Stimulated activated effector memory CD8-positive, alpha-beta T cell treated with anti-CD3 and anti-CD28 coated beads, Interleukin-12 subunit alpha, Interleukin-12 subunit beta, amount 100 ng/mL, for 72 hours (primary cell): ENCODE measurements at places on chromosomes 16 and 17.
A peak's percentile ranks its signal among the peaks of the same experiment; 100 is the strongest.

DNA sequence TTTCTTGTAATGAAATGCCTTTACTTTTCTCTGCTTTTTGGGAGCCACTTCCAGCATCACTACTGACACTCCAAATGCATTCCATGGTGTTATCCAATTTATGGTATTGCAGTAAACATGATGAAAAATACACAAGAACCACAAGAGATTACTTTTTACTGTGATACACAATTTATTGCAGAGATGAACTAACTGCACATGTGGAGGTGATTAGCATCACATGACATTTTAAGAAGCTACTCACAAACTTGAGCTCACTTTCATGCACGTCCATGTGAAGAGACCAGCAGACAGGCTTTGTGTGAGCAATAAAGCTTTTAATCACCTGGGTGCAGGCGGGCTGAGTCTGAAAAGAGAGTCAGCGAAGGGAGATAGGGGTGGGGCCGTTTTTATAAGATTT, 780.5 kb upstream of the GOT2 start:
- no peak for DNase-seq

DNA sequence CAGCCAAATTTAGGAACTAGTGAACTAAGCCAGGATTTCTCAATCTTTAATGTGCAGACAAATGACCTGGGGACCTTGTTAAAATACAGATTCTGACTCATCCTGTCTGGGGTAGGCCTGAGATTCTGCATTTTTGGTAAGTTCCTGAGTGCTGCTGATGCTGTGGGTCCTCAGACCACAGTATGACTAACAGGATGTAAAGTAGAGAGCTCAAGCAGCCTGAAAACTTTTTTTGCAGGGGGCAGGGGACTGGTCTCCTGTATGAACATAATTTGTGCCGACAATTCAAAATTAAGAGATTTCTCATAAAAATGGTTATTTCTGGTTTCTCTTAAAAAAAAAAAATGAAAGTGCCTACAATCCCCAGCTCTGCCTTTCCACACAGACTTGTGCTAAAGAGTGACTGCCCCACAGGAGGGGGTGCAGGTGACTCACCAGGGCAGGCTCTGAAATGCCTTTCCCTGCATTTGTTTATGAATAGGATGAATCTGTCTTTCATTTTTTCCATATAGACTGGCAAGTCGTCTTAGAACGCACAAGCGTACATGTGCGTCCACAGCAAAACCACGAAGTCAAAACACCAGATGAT, 271.5 kb downstream of the PHKB start:
- no peak for DNase-seq

DNA sequence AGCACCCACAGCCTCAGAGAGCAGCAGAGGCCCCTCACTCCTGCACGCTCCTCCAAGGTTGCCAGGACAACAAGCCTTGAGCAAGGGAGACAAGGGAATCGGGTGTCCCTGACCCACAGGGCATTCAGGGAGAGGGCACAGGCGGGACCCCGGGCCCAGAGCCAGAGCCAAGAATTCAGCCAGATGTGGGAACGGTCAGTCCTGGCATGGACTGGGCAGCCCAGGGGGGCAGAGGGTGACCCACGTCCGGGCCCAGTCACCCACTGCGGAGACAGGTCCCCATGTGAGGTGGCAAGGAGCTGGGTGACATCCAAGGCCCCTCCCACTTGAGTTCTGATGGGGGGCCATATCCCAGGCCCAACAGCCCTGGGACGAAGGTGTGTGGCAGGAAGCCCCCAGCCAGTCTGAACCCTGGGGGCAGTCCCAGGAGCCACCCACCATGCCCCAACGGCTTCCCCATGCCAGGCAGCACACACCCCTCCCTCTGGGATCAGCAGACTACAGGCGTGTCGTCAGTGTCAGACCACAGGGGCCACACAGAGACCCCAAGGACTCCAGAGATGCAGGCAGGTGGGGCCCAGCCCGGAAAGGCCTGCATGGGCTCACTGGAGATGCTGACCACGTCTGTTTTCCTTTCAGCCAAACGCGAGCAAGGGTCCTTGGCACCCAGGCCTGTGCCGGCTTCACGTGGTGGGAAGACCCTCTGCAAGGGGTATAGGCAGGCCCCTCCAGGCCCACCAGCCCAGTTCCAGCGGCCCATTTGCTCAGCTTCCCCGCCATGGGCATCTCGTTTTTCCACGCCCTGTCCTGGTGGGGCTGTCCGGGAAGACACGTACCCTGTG, 23.0 kb downstream of the USP6 start:
- DNase-seq, result no peak

DNA sequence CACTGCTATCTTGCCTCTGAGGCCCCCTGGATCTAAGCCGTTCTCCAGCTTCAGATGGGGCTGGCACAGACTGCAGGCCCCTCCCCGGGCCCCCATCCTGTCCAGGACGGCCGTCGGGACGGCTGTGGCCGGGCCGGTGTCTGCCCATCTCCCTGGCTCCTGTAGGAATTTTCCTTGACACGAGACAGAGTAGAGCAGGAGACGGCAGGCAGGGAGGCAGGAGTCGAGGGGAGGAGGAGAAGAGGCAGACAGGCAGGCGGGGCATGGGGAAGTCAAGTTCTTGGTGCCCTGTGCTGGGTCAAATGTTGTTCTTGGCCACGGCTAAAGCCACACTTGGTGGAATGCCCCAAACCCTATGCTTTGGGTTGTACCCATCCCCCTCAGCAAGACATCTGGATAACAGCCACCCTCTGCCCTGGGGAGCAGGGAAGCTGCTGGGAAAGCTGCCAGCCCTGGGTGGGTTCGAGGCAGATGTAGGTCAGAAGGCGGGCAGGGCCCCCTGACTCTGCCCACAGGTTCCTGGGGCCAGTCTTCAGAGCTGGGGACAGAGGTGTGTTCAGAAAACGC, 4.0 kb downstream of the C1QTNF1 start:
- no peak for DNase-seq

DNA sequence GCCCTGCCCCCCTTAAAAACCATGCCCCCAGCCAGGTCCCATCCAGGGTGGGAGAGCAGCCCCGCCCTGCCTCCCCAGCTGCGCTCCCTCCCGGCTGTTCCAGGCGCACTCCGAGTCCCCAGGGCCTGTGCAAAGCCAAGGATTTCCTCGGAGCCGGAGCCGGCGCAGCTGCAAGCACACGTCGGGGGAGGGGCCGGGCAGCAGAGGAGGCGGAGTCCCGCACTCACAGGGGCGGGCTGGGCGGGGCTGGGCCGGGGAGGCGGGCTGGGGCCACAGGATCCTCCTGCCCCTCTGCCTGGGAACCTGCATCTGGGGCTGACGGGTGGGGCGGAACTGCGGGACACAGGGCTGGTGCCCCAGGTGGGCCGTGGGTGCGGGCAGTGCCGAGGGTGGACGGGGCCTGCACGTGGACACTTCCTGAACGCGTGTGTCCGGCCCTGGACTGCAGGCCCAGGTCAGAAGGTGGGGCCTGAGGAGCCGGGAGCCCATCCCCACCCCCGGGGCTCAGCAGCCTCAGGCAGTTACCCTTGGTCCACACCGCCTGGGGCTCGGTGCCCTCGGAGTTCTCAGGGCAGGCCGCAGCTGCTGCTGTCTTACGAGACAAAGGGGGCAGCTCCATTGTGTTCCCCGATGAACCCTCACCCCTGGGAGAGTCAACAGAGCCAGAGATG, 24.0 kb upstream of the SSTR5 start:
- DNase-seq, result no peak

- DNase-seq, result no peak
Measured at GRCh38 chr16:13269905-13270528, 368.6 kb downstream of the SHISA9 start.

GRCh38 chr17:64115043-64115698, 14.8 kb downstream of the ERN1 start:
- no peak for DNase-seq

GRCh38 chr17:2954898-2955445, 108.4 kb downstream of the OR1D5 start:
- no peak for DNase-seq

GRCh38 chr17:7023576-7024401, 939 bp downstream of the BCL6B start:
- DNase-seq, result peak; percentile 98

- DNase-seq, result no peak
Measured at GRCh38 chr17:80927791-80928216, 63.8 kb upstream of the CHMP6 start.

DNA sequence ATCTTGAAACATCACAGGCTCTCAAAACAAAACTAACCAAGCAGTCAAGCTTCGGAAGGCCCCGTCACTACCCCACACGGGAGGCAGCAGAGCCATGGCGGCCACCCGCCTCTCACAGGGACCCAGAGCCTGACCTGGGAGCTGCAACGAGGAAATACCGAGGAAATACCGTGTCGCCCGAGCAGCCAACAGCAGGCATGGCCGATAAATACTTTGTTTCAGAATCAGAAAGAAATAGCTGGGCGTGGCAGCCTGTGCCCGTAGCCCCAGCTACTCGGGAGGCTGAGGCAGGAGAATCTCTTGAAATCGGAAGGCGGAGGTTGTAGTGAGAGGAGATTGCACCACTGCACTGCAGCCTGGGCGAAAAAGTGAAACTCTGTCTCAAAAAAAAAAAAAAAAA, 6.9 kb downstream of the LMF1 start:
- DNase-seq, result no peak

DNA sequence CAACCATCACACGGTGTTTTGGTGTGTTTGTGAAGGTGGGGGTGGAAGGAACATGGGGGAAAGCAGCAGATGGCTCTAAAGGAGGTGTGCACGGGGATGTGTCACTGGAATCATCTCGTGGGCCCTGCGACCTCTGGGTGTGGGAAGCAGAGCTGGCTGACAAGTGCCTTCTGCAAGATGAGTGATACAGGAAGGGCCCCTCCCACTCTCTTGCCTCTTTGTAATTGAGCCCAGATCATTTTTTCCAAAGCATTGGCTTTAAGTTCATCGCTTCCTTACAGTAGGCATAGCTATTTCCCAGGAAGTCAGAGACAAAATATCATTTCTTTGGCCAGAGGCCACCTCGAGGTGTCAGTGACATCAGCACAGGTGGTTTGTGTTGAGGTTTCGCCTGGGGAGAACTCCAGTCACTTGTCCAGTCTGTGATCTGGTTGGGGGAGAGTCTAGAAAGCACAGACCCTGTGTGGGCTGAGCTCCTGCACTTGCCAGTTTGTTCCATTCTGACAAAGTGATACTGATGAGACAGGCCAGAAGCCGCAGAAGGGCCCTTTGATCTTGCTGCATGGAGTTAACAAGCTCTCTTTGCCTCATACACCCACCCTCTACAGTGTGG, 20.6 kb upstream of the SNTB2 start:
- DNase-seq, result peak; percentile 79

DNA sequence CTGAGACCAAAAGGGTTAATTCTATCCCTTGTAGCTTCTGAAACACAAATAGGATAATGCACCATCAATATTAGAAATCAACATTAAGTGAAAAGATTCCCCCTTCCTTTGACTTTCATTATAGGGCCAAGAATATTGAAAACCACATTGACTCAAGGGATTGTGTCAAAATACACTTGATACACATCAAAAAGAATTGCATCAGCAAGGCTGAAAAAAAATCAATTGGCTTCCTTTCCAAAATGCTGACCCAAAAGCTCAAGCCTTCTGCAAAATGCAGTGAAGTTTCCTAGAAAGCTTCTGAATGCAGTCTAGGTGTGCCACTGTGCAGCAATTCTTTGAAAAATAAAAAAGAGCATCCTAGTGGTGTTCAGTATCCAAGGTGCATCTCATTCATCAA, 674.4 kb downstream of the TOX3 start:
- DNase-seq, result no peak

- no peak for DNase-seq
Measured at GRCh38 chr17:74532115-74532514, 840 bp upstream of the CD300LB start.

- no peak for DNase-seq
Measured at GRCh38 chr16:83011939-83012338, 385.2 kb downstream of the CDH13 start.

DNA sequence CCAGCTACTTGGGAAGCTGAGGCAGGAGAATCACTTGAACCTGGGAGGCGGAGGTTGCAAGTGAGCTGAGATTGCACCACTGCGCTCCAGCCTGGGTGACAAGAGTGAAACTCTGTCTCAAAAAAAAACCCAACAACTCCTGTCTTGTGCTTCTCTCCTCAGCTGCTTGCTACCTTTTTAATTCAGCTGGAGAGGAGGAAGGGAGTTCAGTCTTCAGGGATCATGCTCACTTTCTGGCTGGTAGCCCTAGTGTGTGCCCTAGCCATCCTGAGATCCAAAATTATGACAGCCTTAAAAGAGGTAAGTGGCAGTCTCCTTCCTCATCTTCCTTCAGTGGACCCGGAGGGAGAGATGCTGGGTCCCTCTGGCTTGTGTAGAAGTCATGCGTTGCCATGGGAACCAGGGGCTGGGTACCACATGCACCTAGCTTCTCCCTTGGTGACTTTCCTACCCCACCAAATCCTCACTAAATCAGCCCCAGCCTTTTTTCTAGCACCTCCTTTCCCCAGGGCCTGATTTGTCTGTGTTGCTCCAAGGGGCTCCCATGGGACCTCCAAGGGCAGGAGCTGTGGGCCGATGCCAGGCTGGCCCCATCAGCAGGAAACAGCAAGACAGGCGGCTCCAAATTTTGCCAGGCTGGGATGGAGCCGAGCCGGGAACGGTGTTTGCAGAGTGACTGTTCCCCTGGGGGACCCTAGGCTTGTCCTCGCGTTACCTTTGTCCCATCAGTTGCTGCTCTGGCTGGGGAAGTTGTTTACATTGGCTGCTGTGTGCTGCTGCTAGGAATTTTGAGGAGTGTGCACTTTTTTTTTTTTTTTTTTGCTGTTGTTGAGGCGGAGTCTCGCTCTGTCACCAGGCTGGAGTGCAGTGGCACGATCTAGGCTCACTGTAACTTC, 65.2 kb downstream of the ABCC1 start:
- no peak for DNase-seq

DNA sequence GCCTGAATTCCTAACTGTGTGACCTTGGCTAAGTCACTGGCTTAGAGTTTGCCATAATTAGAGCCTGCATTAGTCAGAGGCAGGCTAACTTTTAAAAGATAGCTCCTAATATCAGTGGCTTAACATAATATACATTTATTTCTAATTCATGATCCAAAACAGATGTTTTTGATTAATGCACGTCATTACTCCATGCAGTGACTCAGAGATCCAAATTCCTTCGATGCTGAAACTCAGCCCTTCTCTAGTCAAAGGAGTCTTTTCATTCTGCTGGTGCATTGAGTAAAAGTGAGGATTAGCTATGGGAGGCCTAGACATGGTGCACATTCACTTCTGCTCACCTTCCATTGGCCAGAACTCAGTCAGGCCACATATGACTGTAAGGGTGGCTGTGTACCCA, 49.8 kb downstream of the IRX3 start:
- no peak for DNase-seq

DNA sequence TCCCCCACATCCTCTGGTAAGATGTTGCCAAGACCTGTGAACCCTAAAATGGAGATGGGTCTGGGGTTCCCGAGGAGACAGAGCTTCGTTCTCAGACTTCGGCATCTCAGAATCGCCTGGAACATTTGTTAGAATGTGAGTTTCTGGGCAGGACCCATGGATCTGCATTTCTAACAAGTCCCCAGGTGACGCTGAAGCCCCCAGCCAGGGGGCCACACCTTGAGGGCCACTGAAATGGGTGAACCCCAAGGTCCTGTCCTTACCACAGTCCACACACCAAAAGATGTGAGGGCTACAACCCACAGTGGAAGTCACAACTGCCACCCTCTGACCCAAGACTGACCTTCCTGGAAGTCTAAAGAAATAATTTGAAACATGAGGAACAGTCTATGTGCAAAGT, 14.0 kb downstream of the MPP3 start:
- DNase-seq, result no peak

- DNase-seq, result no peak
Measured at GRCh38 chr17:27466376-27466742, 10.1 kb downstream of the KSR1 start.

GRCh38 chr17:49519781-49520180, 24.7 kb downstream of the NGFR start:
- no peak for DNase-seq
